Heart right ventricle (tissue), 16 donors: ENCODE measurements at places on chromosomes 1 and 21. TPM values are rescaled to one million over a fixed set of nuclear protein-coding genes. Genes with fewer than 3 reads are reported as not detected.

GRCh38 chr21:17733209-17733608 is 85.9 kb downstream of the C21orf91 start:
- H3K27me3 ChIP-seq: no peaks in the 10 kb centered on the region
- H3K27ac ChIP-seq: no peak overlapping the region
- peaks cover 11% of the 10 kb centered on the region for H3K4me1 ChIP-seq
- H3K36me3 ChIP-seq: no peaks in the 10 kb centered on the region

The VWA5B1 gene
- not detected for total RNA-seq

DNA sequence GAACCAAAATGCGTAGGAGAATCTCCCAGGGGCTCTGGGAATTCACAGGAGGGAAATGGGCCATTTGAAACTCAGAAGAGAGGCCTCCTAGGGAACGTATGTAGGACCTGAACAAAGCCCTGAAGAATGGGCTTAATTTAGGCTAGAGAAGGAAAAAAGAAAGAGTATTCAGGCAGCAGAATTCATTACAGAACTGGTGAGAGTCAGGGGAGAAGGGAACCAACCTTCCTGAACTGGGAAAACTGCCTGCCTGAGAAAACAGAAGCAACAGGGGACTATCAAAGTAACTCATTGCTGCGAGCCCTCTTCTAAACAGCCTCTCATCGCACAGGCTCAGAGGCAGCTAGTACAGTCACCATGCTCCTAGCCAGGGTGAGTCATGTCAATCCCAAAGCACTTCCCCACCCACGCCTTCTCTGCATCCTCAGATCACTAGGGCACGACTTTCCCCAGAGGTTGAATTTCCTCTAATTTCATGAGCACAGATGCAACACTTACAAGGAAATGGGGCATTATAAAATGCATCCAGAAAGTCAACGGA is 98.1 kb downstream of the ADSS2 start:
- H3K4me1 ChIP-seq: no peaks in the 10 kb centered on the region
- H3K36me3 ChIP-seq: no peaks in the 10 kb centered on the region
- no peaks in the 10 kb centered on the region for H3K27me3 ChIP-seq
- no peak overlapping the region for H3K27ac ChIP-seq
- no peak overlapping the region for H3K4me3 ChIP-seq

DNA sequence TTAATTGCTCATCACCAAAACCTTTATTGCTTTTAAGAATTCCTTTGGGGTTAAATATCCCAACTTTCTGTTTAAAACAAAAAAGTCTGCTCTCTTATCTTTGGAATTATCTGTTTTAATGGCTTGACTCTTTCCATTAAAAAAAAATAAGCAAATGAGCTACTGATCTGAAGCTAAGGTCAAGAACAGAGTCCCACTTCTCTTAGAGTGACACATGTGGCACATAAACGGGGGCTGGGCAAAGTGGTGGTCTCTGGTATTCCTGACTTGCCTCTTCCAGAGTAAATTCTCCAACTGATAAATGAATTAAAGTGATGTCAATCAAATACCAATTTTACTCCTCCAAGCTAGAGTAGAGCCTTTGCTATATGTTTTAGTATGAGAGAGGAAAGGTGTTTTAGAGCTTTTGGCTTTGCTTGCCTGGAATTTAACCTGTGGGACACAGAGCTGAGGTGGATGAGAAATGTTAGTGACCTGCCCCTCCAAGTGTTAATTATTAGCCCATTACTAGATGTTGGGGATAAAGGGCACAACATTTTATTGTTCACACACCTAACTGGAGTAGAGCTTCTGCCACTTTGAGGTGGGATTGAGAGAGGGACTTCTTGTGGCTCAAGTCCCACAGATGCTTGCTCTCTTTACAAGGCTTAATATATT is 864.0 kb downstream of the LRRIQ3 start:
- no peak overlapping the region for H3K27ac ChIP-seq
- H3K4me3 ChIP-seq: no peak overlapping the region
- H3K27me3 ChIP-seq: no peaks in the 10 kb centered on the region
- no peaks in the 10 kb centered on the region for H3K36me3 ChIP-seq
- no peak for DNase-seq

DNA sequence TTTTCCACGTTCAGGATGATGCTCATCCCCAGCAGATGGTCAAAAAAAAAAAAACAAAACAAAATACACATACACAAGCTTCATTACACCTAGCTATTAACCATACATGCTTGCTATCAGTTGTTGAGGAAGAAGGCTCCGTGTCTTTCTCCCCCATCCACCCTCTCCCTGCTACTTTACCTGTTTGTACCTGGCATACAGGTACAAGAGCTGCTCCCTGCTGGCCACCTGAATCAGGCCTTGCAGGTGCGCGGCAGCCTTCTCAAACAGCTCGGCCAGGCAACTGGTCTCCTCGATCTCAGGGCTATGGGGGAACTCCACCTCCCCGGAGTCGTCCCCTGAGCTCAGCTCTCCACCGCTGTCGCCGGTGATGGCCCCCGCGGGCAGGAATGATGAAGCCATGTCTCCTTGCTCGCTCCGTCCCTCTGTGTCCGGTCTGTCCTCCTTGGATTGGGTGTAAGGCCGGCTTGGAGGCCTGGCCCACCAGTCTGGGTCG is 464 bp downstream of the ACBD6 start:
- H3K36me3 ChIP-seq: peaks cover 15% of the 10 kb centered on the region
- no peaks in the 10 kb centered on the region for H3K27me3 ChIP-seq
- peaks cover 2% of the 10 kb centered on the region for H3K4me1 ChIP-seq
- DNase-seq: no peak
- peak overlapping the region; percentile 83 for H3K4me3 ChIP-seq
- H3K27ac ChIP-seq: peak overlapping the region; percentile 91

DNA sequence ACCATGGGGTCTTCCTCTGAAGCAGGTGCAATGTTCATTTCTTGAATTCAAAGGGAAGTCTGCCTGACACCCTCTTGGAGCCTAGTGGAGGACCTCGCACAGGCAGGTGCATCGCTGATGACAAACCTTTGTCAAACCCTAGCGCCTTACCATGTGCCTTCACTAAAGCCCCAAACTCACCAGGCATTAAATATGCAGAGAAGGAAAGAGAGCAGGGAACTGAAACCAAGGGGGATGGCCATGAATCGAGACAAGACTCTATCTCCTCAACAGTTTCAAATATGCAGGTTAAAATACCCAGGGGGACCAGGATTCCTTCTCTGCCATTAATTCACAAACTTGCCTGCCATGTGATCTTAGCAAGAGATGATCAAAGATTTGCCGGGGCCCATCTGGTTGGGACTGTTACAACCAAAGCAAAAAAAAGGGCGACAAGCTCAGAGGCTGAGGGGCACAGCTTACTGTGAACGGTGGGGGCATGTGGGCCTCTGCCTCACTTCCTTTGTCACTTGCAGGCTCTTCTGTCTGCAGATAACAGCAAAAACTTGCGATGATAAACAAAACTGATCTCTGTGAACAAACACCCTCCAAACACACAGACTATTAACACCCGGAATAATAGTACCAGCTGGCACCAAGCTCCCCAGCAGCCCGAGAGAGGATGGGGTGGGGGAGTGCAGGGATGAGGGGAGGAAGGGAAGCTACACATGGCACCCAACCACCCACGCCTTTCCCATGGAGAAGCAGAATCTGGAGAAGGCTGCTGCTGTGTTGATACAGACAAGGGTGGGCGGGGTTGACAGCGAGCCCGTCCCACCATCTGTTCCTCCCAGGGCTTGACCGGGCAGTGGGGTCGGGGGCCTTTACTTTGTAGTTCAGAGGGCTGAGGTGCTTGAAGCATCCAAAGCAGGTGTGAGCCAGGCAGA is 33.9 kb downstream of the TMEM63A start:
- no peak overlapping the region for H3K4me3 ChIP-seq
- peaks cover 44% of the 10 kb centered on the region for H3K4me1 ChIP-seq
- H3K27ac ChIP-seq: no peak overlapping the region
- H3K27me3 ChIP-seq: no peaks in the 10 kb centered on the region

DNA sequence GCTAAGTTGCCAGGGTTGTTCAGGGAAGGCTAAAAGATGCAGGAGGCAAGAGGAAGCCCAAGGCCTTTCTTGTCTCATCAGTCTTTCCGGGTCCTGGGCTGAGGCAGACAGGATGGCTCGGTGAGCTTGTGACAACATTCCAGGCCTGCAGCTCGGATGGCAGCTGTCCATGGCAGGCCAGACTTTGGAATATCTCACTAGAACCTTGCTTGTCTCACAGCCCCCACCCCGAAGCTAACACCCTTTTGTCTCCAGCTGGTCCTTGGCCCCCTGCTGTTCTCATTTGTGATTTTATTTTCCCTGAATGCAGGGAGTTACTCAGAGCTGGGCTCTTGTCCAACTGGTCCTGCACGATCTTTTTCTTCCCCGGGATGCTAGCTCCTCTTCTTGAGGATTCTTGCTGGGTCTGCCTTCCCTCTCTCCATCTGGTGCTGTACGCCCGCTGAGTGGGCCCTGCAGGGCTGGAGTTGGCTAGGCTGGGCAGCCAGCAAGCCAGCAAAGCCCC is 477.2 kb upstream of the CAMK1G start:
- no peak overlapping the region for H3K27ac ChIP-seq
- no peak overlapping the region for H3K4me3 ChIP-seq
- DNase-seq: no peak

DNA sequence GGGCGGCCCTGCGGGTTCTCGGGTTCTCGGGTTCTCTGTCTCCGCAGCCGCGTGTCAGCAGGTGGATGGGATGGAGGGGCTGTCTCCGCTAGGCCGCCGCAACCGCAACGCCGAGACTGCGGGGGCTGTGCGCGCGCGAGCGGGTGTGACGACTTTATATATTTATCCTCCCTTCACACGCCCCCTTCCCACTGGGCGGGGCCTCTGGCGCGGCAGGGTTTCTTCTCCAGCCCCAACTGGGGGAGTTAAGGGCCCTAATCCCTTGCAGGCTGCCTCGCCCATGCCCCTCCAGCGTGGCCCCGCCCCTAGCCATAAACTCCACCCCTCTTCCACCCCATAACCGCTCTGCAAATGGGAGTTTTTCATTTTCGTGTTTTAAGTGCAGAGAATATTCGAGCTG is 3.4 kb downstream of the IGSF21 start:
- H3K27me3 ChIP-seq: peaks cover 30% of the 10 kb centered on the region
- peak overlapping the region; percentile 12 for H3K4me3 ChIP-seq
- no peaks in the 10 kb centered on the region for H3K4me1 ChIP-seq
- no peak overlapping the region for H3K27ac ChIP-seq
- H3K36me3 ChIP-seq: no peaks in the 10 kb centered on the region
- DNase-seq: no peak

GRCh38 chr1:156943756-156944155 is 23.3 kb downstream of the LRRC71 start:
- peaks cover 100% of the 10 kb centered on the region for H3K36me3 ChIP-seq
- H3K4me1 ChIP-seq: no peaks in the 10 kb centered on the region
- DNase-seq: no peak
- H3K4me3 ChIP-seq: no peak overlapping the region

The BTG2 gene
- 97.4 TPM for total RNA-seq

DNA sequence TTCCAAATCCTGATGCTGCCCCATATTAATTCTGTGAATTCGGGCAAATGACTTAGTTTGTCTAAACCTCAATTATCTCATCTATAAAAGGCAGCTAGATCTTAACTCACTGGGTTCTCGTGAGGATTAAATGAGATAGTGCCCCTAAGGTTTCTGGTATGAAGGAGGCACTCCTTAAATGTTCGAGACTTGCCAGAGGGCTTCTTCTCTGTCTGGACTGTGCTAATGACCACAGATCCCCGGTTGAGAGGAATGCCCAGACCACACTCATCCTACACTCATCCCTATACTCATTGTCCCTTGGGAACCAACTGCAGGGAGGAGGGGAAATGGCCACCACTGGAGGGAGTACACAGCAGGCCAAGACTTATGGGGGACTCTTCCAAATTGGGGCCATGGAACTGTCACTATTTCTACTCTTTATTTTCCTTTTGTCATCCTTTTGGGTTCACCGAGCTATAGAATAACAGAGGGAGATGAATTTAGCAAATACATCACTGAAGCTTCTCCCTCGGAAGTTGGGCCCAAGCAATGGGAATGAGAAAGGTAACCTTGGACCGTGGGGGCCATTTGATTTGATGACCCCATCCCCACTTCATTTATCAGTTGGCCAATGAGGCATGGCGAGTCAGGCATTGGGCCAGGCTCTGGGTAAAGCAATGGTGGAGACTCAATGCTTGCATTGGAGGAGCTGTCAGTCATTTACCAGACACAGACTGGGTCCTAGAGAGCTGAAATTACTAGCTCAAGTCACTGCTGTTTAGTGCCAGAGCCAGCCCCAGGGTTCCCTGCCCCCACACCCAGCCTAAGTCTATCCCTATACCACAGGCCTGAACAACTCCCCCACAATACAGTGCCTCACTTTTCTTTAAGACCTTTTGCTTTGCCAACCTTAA is 5.1 kb downstream of the ATF3 start:
- peaks cover 40% of the 10 kb centered on the region for H3K36me3 ChIP-seq
- DNase-seq: no peak
- no peak overlapping the region for H3K27ac ChIP-seq
- no peaks in the 10 kb centered on the region for H3K27me3 ChIP-seq

The ZC3H11A gene
- total RNA-seq: 38.2 TPM

- H3K36me3 ChIP-seq: no peaks in the 10 kb centered on the region
- H3K4me1 ChIP-seq: no peaks in the 10 kb centered on the region
- no peak for DNase-seq
- no peak overlapping the region for H3K27ac ChIP-seq
- no peak overlapping the region for H3K4me3 ChIP-seq
- H3K27me3 ChIP-seq: no peaks in the 10 kb centered on the region
Measured at GRCh38 chr1:185907246-185907645, 173.1 kb downstream of the HMCN1 start.

GRCh38 chr1:95221306-95221705 is 12.7 kb upstream of the RWDD3 start:
- no peaks in the 10 kb centered on the region for H3K36me3 ChIP-seq
- H3K27ac ChIP-seq: no peak overlapping the region
- DNase-seq: no peak
- no peaks in the 10 kb centered on the region for H3K27me3 ChIP-seq

The DTL gene
- 0.58 TPM for total RNA-seq

The CLCNKB gene
- 2.7 TPM for total RNA-seq

- no peak overlapping the region for H3K27ac ChIP-seq
- no peaks in the 10 kb centered on the region for H3K27me3 ChIP-seq
- DNase-seq: no peak
- H3K4me3 ChIP-seq: no peak overlapping the region
- no peaks in the 10 kb centered on the region for H3K36me3 ChIP-seq
Measured at GRCh38 chr1:112793631-112794565, 78.8 kb upstream of the PPM1J start.

The PROX1 gene
- 114 TPM for total RNA-seq

GRCh38 chr1:6753320-6754140 is 31.7 kb upstream of the CAMTA1 start:
- peaks cover 15% of the 10 kb centered on the region for H3K27me3 ChIP-seq
- no peaks in the 10 kb centered on the region for H3K4me1 ChIP-seq
- no peak overlapping the region for H3K27ac ChIP-seq
- no peak overlapping the region for H3K4me3 ChIP-seq
- H3K36me3 ChIP-seq: no peaks in the 10 kb centered on the region

The DYRK3 gene
- total RNA-seq: 24.4 TPM

The FCAMR gene
- not detected for total RNA-seq

The REN gene
- not detected for total RNA-seq

GRCh38 chr1:96073100-96073499 is 648.5 kb upstream of the PTBP2 start:
- H3K27me3 ChIP-seq: no peaks in the 10 kb centered on the region
- no peak overlapping the region for H3K4me3 ChIP-seq
- H3K36me3 ChIP-seq: no peaks in the 10 kb centered on the region
- peaks cover 10% of the 10 kb centered on the region for H3K4me1 ChIP-seq
